Motor neuron (in vitro differentiated cells): ENCODE measurements at places on chromosomes 13 and 19.

- no peak for ATAC-seq
Observed at GRCh38 chr19:1942934-1943555, 2.1 kb downstream of the CSNK1G2 start.

DNA sequence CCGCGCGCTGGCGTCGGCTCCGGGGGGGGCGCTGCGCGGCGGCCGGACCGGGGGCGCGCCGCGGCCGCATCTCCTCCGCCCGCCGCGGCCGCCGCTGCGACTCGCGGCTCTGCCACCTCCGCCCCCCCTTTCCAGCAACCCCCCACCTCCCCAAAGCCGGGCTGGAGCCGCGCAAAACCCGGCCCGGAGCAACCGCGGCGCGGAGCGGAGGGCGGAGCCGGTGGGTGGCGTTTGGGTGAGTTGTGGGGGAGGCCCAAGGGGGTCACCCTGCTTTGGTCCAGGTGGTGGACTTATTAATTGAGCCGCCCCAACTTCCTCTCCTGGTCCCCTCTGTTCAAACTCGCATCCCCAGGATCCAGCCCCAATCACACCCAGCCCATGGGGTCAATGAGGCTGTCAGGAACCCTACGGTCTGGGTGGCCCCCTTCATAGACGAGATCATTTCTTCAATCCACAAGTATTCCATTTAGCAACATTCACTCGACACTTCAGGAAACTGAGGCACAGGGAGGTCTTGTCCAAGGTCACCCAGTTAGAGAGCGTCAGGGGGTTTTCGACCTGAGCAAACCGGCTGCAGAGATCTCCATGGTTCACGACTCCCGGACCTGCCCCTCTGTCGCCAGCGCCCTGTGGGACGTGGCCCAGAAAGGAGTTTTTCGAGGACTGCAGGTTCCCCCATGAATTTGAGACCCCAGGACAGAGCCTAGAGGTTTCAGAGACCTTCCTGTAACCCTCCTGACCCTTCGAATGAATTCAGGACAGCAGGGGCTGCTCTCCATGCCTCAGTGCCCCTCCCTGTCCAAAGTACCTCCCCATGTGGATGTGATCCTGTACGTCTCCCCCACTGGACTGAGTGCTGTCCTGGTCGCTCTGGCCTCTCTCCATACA, 22.4 kb upstream of the SEMA6B start:
- ATAC-seq: peak; percentile 51

DNA sequence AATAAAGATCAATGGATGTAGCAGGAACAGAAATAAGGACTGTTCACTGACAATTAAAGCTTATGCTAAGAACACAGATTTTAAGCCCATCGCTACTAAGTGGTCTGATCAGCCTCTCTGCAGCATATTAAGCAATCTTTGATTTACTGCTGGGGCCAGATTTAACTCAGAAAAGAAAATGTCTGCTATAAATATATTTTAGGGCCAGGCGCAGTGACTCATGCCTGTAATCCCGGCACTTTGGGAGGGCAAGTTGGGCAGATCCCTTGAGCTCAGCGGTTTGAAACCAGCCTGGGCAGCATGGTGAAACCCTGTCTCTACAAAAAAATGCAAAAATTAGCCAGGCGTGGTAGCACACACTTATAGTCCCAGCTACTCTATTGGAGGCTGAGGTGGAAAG, 43.0 kb downstream of the METTL21C start:
- no peak for ATAC-seq

GRCh38 chr13:83531022-83531421, 351.3 kb downstream of the SLITRK1 start:
- no peak for ATAC-seq

DNA sequence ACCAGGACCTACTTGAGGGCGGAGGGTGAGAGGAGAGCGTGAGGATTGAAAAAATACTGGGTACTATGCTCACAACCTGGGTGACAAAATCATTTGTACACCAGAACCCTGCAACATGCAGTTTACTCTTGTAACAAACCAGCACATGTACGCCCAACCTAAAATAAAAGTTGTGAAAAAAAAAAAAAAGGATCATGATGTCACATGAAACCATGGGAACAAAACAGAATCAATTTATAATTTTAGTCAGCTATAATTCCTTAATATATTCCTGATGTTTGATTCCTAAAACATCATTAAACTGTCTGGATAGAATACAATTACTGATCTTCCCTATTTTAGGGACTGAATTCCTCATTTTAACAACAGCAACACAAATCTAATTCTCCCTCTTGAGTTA, 160.6 kb upstream of the SPRY2 start:
- no peak for ATAC-seq

- ATAC-seq: no peak
Observed at GRCh38 chr13:49020940-49021553, 45.3 kb downstream of the FNDC3A start.

GRCh38 chr13:114124431-114124830, 8.0 kb downstream of the RASA3 start:
- no peak for ATAC-seq

DNA sequence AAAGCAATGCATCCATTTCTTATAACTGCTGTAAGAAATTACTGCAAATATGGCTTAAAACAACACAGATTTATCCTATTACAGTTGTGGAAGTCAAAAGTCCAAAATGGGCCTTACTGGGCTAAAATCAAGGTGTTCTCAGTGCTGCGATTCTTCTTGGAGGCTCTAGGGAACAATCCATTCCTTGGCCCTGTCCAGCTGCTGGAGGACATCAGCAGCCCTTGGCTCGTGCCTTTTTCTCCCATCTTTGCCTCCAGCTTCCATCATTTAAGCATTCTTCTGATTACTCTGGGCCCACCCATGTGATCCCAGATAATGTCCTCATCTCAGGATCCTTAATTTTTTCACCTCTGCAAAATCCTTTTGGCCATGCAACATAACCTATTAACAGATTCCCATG, 607.1 kb downstream of the DCT start:
- ATAC-seq: no peak
